ENCODE measurements at places on chromosomes 11 and 22.

- DNase-seq: no peak
Measured at GRCh38 chr22:39122772-39123470, 25.9 kb downstream of the APOBEC3H start.

GRCh38 chr11:108912581-108912980 lies 247.7 kb downstream of the DDX10 start:
- DNase-seq: no peak

GRCh38 chr11:46461461-46461927 lies 69.9 kb upstream of the CHRM4 start:
- DNase-seq: no peak

DNA sequence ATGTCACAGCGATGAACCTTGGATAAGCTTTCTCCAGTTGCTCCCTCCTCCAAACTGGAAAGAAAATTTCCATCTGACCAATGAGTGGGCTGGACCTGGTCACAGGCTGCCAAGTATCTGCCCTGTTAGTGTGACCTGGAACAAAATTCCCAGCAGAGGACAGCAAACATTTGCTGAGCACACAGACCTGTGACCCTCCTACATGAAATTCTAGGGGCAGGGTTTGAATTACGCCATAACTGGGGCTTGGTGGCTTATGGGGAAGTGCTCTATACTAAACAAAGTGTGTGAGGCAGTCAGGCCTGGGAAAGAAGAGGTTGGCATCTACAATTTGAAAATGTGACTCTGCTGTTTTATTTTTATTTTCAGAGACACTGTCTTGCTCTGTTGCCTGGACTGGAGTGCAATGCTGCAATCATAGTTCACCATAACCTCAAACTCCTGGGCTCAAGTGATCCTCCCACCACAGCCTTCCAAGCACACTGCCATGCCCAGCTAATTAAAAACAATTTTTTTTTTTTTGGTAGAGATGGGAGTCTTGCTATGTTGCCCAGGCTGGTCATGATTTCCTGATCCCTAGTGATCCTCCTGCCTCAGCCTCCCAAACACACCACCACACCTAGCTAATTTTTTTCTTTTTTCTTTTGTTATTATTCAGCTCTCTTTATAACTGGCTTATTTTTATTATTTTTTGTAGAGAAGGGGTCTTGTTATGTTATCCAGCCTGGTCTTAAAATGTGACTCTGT lies 13.6 kb upstream of the XBP1 start:
- no peak for DNase-seq

DNA sequence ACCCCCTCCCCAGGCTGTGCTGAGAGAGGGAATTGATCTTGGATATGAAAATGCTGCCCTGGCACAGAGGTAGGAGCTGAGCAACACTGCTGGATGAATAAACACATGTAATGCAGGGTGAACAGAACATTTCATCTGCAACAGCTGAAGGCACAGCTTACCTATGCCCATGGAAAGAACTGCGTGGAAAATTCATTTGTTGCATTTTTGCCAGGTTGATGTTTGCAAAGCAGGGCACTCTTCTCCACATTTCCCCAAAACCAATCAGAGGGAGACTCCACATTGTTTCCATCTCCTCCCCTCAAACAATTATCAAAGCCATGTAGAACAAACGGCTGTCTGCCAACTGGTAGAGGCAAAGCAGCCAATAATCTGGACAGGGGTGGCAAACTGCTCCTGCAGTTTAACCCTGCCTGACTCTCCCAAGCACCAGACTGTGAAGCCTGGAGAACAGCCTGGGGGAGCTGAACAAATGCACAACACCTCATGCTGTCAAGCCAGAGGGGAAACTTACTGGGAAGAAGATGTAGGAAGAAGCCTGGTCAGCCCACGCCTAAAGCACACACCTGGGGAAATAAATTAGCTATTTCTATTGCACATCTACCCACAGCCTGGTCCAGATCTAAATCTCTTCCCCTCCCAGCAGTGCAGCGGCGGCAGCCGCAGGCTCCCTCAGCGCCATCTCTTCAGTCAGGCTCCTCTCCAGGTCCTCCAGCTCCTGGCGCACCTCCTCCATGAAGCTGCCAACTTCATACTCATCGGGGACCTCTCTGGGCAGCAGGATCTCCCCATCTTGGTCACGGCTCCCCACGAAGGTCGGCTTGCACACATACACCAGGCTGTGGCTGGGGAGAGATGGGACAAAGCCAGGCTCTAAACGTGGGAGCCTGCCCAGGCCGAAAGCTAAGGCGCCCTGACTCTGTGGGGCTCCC lies 44.3 kb downstream of the DKK3 start:
- DNase-seq: no peak

- DNase-seq: no peak
Measured at GRCh38 chr22:23384431-23384830, 195.7 kb downstream of the IGLL1 start.

GRCh38 chr11:130462101-130462885 lies 13.8 kb downstream of the ADAMTS15 start:
- DNase-seq: no peak

DNA sequence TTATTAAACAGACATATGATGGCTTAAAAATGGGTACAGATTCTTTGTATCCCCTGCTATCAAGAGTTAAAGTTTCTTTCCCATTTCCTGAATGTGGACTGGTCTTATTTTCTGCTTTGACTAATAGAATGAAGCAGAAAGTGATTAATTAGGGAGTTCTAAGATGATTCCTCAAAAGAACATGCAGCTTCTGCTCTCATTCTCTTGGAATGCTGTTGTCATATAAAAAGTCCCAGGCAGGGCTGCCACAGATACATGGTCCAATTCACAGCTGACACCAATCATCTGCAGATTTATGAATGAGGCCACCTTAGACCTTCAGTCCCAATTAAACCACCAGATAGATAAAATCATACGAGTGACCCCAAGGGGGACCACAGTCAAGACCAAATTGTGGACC lies 844.5 kb upstream of the RAG2 start:
- no peak for DNase-seq

DNA sequence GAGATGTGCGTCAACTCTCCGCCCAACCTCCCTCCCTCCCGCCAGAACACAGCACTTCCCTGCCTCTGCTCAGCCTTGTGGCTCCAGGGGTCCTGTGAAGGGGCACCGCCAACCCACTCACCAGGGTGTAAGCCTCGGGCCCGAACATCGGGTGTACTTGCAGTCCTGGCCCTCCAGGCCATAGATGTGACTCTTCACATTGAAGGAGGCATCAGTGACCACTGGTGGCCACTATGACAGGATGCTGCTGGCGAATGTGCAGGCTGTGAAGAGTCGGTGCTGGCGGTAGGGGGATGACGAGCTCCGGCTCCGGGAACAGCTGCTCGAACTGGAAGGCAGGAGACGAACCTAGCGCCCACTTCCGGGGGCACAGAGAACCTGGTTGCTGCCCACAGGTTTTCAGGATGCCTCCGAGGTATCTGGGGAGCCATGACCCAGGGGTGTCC lies 97.4 kb downstream of the MED15 start:
- no peak for DNase-seq

GRCh38 chr22:49291781-49292180 lies 535.9 kb downstream of the BRD1 start:
- no peak for DNase-seq

DNA sequence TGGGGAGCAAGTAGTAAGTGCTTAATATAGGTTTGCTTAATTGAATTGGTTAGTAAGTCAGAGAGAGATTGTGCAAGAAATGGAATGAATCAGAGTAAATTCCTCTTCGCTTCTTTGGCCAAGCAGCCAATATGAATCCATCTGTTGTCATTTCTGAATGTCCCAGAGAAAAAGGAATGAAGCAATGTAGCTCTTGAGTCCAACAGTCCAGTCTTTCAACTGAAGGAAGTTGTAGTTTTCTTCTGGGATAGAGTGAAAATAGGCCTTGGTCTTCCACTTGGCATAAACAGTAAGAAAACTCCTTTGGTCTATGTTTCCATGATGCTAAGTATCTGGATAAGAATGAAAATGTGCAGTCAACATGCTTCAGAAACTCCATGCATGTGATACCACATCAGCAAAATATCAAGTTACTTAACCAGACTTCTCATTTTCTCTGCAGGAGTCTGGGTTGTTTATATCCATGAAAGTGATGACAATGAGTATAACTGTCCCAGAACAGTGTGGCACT lies 1.8 kb upstream of the FIBIN start:
- DNase-seq: no peak

DNA sequence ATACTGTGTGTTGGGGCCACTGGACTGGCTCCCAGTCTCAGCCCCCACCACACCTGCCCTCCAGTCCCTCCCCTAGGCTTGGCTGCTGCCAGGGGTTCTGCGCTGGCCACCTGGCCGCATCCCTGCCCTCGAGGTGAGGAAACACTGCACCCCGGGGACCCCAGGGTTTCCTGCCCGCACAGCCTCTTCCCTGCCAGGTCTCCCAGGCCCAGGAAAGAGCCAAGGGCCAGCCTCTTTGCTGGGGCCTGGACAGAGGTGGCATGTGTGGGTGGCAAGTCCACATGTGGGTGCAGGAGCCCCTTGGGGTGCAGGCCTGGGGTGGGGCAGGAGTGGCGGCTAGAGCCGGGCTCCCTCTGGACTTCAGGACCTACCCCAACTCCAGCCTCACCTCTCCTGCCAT lies 2.5 kb downstream of the EPS8L2 start:
- DNase-seq: no peak

DNA sequence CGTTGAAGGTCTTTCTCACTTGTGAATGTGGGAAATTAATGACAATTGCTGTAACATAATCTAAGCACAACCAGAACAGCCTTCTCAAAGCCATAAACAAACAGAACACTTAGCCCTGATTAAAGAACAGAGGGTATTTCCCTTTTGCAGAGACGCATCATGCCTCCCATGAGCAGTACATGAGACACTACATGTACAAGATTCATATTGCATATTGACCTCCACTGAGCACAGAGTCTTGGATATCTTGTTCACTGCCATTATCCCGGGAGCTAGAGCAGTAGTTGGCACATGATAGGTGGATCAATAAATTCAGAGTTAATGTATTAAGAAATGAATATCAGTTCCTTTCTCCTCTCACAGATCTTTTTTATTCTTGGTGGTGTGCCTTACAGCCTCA lies 1194.3 kb upstream of the TENM4 start:
- DNase-seq: no peak

GRCh38 chr22:26708256-26709009 lies 51.0 kb downstream of the MIAT start:
- DNase-seq: no peak

DNA sequence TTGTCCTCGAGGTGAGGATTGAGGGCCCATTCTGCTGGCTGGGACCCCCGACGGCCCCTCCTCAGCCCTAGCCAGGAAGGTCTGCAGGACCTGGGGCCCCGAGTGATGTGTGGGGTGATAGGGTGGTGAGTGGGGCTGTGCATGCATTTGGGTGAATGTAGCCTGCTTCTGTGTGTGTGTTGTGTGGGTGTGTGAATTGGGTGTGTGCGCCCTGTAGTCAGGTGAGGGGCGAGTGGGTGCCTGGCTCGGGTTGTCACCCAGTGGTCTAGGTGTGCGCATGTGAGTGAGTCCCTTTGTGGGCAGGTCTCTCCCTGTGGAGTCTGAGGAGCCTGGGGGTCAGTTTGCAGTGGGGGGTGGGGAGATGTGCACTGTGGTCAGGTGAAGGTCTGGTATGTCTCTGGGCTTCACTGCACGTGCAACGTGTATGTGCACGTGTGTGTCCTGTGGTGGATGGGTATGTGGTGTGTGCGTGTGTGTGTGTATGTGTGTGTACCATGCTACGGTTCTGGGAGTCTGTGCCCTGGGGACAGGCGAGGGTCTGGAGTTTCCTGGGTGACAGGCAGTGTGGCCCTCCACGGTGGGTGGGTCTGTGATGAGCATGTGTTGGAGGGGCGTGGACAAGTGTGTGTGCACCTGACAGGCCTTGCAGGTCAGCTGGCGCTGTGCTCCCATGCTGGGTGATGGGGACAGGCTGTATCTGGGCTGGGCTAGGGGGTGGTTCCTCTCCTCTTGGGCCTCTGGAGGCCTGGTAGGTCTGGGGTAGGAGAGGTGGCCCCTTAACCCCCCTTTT lies 1.0 kb downstream of the TMEM151A start:
- no peak for DNase-seq

- no peak for DNase-seq
Measured at GRCh38 chr11:106327637-106328036, 250.2 kb downstream of the AASDHPPT start.

DNA sequence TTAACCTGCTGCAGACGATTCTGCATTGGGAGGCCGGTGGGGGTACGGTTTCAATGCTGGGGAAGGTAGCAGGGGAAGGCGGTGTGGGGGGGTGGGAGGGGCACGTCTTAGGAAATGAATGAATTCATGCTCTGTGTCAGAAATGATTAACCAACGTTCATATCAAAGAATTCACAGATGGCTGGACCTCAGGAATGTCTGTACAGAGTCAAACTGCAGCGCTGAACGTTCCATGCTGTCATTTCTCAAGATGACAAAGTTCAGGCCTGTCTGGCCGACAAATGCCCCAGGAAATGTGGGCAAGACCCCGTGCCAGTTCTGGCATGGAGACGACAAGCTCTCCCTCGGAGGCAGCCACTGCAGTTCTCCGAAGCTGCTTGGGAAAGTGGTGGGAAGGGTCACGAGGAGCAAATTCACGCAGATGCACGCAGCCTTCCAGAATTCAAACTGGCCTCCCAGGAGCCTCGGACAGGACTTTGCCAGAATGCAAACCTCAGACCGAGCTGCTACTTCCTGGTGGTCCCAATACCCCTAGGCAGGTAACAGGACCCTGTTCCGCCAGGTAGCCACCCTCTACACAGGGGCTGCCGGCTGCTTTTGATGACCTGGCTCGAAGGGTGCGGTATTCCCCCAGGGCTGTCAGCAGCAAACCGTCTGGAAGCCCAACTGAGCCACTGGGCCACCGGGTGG lies 81.5 kb downstream of the TRMU start:
- no peak for DNase-seq

GRCh38 chr11:95140397-95141033 lies 50.9 kb downstream of the ENDOD1 start:
- DNase-seq: no peak

DNA sequence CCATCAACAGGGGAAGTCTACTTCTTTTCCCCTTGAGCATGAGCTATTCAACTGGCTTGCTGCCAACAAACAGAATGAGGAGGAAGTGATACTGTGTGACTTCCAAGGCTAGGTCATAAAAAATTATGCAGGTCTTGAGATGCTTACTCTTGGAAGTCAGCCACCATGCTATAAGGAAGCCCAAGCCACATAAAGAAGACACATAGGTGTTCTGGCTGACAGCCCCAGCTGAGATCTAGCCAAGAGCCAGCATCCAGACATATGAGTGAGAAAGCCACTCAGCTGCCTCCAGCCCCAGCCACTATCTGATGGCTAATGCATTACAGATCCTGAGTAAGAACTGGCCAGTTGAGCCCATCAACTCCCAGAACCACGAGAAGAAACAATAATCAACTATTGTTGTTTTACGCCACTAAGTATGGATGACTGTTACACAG lies 31.0 kb upstream of the PPP2R1B start:
- no peak for DNase-seq
